ENCODE measurements at places on chromosomes 13 and 19.

DNA sequence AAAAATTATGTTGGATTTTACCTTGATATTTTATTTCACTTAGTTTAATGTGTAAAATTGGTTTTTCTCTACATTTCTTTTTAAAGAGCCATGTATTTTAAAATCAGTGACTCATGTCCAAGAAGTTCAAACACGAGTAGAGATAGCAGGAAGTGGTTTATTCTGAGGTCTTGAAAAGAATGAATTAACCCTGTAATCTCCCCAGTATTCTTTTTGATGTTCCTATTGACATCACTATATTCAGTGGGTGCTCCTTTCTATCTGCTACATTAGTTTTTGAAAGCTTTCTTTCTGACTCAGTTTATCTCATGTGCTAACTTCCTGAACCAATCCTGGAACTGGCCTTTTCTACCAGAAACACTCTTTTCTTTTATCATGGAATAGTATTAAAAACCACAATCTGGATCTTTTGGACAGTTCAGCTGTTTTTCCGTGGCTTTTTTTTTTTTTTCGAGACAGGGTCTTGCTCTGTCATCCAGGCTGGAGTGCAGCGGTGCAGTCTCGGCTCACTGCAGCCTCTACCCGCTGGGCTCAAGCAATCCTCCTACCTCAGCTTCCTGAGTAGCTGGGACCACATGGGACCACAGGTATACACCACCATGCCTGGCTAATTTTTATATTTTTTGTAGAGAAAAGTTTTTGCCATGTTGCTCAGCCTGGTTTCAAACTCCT lies 114.9 kb downstream of the PCCA start:
- DNase-seq = no peak

DNA sequence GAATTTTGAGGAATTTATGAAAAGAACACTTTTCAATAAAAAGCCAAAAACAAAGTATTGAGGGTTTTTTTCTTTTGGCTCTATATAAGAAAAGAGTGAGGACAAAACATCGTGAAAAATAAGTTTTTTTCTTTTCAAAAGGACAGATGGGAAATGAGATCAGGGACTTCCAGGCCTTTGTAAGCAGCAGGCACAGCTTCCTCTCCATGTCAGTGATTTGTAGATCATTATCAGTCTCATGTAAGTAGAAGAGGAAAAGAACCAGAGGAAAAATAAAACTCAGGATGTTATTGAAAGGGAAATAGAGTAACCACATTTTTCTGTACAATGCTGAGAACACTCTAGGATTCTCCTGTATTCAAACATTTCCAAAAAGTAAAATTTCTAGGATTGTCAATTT lies 29.9 kb downstream of the DOCK9 start:
- DNase-seq = no peak

- DNase-seq = no peak
These were observed 8.2 kb downstream of the RAB11B start for GRCh38 chr19:8398311-8398771.

DNA sequence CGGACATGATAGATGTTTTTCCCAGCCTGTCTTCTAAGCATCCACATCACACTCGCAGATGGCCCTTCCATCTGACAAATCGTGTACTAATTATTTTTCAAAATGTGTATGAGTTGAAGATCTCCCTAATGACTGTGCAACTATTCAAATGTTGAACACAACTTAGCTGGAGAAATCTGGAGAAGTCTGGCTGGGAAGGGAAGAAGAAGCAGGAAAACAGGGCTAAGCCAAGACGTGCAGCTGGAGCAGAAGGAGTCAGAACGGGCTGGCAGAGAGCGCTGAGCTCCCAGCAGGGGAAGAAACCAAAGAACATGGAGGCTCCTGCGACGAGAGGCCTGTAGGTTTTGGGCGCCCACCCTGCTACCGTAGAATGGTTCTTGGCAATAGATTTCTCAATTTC lies 13.2 kb upstream of the LATS2 start:
- DNase-seq = no peak

DNA sequence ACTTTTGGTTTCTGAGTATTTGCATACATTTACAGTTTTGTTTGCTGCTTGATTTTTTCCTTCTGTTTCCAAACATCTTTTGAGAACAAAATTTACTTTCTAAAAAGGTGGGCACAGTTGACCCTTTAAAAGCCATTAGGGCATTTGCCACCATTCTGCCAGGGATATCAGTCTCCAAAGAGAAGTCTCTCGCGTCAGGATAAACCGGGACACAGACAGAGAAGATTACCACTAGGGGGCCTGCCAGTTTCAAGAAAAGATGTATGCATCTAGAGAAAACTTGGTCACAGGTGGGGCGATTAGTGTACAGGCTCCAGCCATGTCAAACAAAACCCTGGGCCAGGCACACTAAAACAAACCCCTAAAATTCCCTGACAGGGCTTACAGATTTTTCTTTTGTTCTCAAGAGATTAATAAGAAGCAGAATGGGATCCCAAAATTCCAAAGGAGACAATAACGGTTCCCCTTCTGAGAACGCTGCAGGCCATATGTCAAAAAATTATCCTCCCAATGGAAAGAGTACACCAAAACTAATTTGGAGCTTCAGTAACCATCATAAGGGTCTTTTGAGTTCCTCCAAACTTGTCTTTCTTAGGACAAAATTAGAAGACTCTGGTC lies 10.7 kb upstream of the PABPC3 start:
- no peak for DNase-seq

- no peak for DNase-seq
These were observed 12.3 kb downstream of the WDFY2 start for GRCh38 chr13:51596541-51596940.

- DNase-seq = no peak
These were observed 24.6 kb upstream of the TM9SF2 start for GRCh38 chr13:99476648-99477047.

GRCh38 chr13:95367309-95367843 lies 66.1 kb upstream of the ABCC4 start:
- DNase-seq = no peak

DNA sequence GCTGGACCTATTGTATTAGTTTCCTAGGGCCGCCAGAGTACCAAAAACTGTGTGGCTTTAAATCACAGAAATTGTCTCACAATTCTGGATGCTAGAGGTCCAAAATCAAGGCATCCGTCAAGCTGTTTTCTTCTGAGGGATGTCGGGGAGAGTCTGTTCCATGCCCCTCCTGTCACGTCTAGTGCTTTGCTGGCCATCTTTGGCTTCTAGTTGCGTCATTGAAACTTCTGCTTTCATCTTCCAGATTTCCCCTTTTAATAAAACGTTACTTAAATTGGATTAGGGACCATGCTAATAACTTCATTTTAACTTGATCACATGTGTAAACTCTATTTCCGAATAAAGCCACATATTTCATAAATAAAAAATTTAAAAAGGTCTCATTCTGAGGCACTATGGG lies 47.5 kb downstream of the TRPM4 start:
- DNase-seq = no peak

GRCh38 chr19:47494729-47495128 lies 10.7 kb upstream of the KPTN start:
- no peak for DNase-seq

- DNase-seq = no peak
These were observed 366.8 kb downstream of the SLITRK1 start for GRCh38 chr13:83515268-83516015.

GRCh38 chr13:67043901-67044300 lies 186.2 kb downstream of the PCDH9 start:
- no peak for DNase-seq

GRCh38 chr19:1161716-1162115 lies 12.4 kb downstream of the SBNO2 start:
- DNase-seq = no peak

DNA sequence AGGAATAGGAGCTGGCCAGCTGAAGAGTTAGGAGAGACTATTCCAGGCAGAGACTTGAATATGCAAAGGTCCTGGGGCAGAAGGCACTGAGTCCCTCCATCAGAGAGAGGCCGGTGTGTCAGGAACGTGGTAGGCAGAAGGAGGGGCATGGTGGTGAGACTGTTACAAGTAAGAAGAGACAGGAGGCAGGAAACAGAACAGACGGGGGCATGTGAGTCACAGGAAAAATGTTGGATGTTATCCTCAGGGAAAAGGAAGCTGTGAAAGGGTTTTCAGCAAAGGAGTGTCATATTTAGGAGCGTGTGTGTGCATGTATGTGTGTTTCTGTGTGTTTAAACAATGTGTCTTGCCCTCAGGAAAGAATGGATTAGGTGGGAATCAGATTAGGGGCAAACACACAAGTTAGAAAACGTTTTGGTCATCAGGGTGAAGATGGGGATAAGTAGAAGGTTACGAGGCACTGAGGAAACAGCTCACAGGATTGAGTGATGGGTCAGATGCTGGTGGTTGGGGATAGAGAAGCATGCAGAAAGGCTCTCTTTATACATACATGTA lies 1.1 kb downstream of the EDDM13 start:
- DNase-seq = no peak

DNA sequence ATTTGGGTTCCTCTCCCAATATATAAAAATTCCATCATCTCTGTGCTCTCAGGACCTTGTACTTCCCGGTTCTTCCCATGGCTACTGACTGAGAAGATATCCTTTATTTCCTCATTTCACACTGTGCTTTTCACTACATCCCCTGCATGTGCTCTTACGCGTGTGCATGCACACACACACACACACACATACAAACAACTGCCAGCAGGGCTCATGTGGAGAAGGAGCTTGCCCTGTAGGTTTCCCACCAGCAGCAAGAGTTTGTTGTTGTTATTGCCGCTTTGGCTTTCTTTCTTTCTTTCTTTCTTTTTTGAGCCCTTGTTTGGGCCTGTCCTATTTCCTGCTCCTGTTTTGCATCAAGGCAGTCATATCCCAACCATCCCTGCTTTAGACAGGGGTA lies 43.6 kb downstream of the TEX26 start:
- no peak for DNase-seq

- no peak for DNase-seq
These were observed 342.6 kb downstream of the MTUS2 start for GRCh38 chr13:29162638-29163235.

- no peak for DNase-seq
These were observed 327.8 kb downstream of the ATP8A2 start for GRCh38 chr13:25699600-25699999.

DNA sequence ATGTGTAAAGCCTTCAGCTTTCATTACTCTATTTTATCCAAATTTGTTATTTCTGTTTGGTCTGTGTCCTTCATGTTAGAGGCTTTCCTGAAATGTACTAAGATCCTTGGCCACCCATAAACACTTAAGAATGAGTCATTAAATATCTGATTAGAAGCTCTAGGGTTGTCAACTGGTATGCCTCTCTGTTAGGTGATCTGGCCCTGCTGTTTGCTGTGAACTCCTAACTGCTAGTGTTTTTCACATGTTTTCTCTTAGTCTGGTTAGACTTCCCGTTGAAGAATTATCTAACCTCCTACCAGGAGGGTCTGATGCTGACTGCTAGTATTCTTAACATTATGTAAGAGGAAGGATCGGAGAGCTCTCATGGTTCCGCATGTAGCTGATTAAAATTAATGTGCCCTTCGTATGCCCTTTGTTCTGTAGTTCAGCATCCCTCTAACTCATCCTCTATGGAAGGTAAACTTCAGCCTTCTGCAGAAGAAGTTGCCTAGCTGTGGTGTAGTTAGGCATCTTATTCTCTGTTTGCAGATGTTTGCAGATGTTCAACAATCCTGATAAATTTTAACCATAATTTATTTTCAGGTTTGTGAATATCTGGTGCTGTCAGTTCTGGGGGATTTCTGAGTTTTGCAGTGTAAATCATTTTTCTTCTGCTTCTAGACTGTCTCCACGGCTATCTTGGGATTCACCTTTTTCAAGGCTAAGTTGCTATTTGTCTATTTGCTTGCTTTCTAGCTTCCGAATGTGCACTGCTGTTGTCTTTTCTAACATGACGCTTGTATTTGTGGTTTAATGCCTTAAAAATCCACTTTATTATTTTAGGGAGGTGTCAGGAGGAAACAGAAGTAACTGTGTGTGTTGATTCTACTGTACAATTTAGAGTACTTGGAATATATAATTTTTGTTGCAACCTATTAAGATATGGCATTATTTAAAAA lies 207.2 kb upstream of the SPRY2 start:
- no peak for DNase-seq

- DNase-seq = no peak
These were observed 6.4 kb upstream of the DIRAS1 start for GRCh38 chr19:2727640-2727944.

DNA sequence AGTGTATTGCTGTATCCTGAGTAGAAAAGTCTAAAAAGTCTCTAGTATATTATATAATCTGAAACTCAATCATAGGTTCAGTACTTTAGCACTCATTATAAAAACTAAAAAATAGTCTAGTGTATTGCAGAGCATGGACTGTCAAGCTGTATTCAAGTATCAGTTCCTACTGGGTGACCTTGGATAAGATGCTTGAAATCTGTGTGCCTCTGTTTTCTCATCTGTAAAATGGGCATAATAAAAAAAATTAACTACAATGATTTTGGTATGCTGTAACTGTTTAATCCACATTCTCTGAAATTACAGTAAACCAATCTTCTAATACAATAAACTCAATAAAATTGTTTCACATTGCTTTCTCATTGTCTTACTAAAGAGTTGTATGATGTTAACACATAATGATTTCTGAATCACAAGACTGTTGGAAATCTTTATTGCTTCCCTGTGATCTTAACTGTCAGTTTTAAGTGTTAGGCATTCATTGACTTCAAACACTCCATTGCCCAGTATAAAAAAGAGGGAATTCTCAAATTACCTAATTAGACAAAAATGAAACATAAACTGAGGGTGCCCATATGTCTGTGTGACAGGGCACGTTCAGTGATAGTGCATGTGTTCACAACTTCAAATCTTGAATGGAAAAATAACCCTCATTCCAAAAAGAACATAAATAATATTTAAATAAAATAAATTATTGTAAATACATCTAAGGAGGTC lies 2.2 kb downstream of the STARD13 start:
- no peak for DNase-seq

DNA sequence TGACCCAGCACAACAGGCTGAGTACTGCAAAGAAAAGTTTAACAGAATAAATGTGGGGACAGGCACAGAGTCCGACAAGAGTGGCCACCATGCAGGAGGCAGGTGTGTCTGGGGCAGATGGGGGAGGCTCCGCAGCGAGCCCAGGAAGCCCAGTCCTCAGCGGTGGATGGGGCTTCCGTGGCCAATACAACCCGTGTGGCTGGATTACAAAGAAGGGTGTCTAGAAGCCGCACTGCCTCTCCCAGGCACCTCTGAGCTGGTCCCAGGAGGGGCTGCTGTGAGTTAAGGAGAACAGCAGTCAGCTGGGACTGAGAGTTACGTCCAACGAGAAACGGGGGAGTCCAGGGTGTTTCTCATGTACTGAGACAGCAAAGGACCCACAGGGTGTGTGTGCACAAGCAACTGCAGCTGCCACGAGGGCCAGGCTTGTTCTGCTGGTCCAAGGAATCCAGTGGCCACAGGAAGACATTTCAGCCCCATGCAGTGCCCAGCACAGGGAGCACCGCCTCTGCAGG lies 70.2 kb downstream of the SPACA7 start:
- DNase-seq = no peak

- DNase-seq = no peak
These were observed 16.2 kb upstream of the ANGPTL8 start for GRCh38 chr19:11223200-11223599.

DNA sequence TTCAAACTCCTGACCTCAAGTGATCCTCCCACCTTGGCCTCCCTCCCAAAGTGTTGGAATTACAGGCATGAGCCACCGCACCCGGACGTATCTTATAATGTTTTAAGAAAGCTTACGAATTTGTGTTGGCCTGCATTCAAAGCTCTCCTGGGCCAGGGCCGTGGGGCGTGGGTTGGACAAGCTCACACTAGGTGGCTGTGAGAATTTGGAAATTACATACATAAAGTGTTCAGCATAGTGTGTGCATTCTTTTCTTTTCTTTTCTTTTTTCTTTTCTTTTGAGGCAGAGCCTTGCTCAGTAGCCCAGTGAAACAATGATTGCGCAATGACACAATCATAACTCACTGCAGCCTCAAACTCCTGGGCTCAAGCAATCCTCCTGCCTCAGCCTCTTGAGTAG lies 2.6 kb downstream of the ZSWIM4 start:
- no peak for DNase-seq

- DNase-seq = no peak
These were observed 523 bp downstream of the ELAVL1 start for GRCh38 chr19:8004723-8005513.

All from mesenteric fat pad (tissue), 1 donor.